Gastrocnemius medialis (tissue), 4 donors: ENCODE measurements at places on chromosomes 16 and 17. TPM values are rescaled to one million over a fixed set of nuclear protein-coding genes. Genes with fewer than 3 reads are reported as not detected.

PRDM7 gene
- not detected for total RNA-seq

ZPBP2 gene
- total RNA-seq: not detected

KRTAP4-6 gene
- not detected for total RNA-seq

KRTAP9-2 gene
- not detected for total RNA-seq
